ENCODE measurements at places on chromosomes 3 and 15.

- DNase-seq: no peak
These were observed 2.9 kb downstream of the PLEKHO2 start for GRCh38 chr15:64844576-64845145.

DNA sequence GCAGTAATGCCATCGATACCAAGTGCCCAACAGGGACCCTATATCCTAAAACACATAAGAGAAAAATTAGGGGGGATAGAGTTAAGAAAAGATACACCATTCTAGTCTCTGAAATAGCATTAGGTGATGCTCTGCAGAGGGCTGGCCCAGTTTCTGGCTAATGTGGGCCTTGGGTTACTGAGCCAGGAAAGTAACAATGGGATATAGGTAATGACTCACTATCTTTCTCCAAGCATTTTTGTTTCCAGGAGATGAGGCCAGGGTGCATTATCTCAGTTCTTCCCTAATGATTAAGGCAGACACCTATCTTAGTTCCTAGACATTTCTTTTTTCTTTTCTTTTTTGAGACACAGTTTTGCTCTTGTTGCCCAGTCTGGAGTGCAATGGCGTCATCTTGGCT lies 50.0 kb downstream of the PRKAR2A start:
- DNase-seq: no peak

DNA sequence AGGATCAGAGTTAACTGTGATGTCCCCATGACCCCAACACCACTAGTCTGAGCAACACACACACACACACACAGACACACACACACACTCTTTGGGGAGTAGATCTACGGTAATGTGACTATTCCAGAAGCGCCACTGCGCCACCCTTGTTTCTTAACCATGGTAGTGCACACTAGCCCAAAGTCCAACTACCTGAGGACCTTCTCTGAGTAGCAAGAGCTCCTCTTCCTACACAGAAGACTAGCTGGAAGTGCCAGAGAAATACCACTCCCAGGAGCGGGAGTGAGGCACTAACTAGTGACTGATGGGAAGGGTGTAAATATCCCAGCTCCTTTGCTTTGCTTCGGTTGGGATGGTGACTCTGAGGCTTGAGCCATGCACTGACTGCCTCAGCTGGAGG lies 96.0 kb upstream of the EIF1B start:
- DNase-seq: no peak

- DNase-seq: no peak
These were observed 71.2 kb downstream of the FAM43A start for GRCh38 chr3:194756791-194757325.

DNA sequence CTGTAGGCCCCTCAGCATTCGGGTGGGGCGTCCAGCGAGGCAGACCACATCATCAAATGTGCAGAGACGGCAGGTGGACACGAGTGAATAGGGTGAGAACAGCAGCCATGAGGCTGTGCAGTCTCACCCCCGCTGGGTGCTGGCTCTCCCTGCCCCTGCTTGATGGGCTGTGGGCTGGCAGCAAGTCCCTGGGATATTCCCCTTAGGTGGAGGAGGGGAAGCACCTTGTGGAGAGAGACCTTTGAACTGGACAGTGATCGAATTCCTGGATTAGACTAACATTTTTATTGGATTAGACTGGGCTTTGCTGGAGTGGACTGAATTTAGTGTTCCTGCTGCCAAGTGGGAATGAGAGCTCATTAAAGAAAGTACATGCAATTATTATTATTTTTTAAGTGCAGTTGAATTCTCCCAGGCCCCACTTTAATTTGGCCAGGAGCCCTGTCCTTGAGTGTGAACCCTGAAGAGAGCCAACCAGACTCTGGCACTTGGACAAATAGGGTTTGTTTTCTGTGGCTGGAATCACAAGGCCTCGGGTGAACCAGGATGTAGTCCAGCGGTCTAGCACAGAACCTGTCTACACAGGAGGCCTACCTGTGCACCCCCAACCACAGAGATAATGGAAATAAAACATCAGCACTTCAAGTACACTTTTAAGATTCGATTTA lies 193.1 kb downstream of the ABHD5 start:
- DNase-seq: no peak

- no peak for DNase-seq
These were observed 635 bp downstream of the TUBGCP5 start for GRCh38 chr15:23038726-23039142.

DNA sequence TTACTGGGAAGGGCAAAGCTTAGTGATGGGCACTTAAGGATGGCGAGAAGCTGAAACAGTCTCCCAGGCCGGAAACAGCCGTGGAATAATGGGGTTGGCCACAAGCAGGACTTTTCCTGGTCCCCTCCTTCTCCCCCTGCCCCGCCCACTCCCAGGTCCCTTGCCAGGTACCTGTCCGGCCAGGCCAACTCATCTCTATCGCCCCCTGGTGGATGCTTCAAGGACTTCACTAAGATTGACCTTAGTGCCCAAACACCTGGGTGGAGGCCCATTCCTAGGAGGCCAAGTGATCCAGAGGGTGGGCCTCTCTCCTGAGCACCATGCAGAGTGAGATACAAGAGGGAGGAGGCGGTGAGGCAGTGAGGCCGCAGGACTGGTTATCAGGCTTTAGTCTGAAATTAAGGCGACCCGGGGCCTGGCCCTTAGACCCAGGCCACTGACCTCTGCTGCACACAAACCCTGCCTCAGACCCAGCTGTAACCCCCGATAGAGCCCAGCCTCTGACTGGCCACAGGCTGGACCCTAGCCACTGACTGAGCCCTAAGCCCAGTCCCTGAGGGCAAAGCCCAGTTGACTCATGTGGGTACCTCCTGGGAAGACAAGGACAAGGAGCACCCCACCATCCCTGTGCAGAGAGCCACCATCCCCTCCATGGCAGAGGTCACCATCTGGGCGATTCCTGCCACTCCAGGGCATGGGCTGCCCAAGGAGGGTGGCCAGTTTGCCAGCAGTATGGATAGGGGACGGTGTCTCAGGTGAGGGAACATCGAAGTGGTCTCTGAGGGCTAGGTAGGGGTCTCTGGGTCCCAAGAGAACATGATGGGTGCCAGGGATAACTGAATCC lies 37.6 kb downstream of the VIPR1 start:
- DNase-seq: peak; percentile 50

Data from CD4-positive, alpha-beta T cell (primary cell).